ENCODE measurements at places on chromosomes 6 and 20.

GRCh38 chr6:148440877-148441453, 98.3 kb downstream of the SASH1 start:
- peak; percentile 94 for DNase-seq

- peak; percentile 6 for DNase-seq
Measured at GRCh38 chr6:89681983-89682564, 43.5 kb upstream of the LYRM2 start.

DNA sequence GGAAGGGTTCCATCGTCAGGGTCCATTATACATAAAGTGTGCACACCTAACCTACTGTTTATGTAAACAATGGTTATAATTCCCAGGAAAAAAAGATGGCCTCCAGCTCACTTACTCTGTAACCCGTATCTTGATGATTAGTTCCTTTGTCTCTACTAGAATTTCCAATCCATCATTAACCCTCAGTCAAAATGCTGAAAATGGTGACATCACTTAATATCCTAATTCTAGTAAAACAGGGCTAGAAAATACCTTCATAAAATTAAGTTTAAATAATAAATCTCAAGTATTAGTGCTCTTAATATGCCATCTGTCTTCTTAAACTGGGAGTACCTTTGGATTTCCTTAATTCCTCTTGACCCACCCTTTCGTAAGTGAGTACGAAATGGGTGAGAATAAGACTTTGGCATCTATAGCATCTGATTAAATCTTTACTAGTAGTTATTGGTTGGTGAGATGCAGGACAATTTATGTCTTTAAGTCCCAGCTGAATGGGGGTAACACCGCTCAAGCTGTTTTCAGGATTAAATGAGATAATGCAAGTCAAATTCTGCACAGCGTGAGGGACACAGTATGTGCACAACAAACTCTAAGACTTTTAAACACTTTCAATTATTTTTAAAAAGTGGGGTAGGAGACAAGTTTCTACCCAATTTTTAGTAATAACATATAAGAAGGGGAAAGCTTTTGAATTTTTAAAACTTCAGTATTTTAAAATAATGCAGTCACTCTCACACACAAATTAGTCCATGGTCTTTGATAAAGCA, 1.6 kb downstream of the HMGN3 start:
- no peak for DNase-seq

- no peak for DNase-seq
Measured at GRCh38 chr20:19937218-19937617, 79.9 kb upstream of the NAA20 start.

DNA sequence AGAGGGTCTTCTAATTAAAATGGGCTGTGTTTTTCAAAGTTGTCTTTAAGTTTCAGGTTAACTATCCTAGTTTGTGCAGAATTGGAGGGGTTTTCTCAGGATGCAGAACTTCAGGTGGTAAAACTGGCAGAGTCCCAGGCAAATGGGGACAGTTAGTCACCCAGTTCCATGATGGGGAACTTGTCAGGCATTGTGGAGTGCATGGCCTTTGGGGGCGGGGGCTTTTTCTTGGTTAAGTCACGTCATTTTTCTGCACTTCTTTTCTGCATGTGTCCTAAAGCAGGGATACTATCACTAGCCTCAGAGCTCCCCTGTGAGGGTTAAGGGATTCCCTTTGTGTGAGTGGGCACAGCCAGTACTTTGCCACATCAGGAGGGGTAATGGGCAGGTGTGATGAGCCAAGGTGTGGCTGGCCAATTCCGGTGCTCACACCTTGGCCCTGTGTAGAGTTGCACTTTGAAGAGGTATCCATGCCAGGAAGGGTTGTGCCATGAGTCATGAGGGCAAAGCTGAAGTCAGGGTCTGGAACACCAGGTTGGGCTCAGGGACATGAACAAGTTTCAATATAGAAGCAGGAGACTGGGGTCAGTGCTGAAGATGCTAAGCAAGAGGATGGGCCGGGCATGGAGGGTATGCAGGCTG, 126.0 kb upstream of the RREB1 start:
- DNase-seq = no peak

- DNase-seq = no peak
Measured at GRCh38 chr6:3388786-3389185, 68.1 kb downstream of the SLC22A23 start.

- DNase-seq = peak; percentile 9
Measured at GRCh38 chr20:5073660-5074231, 46.0 kb downstream of the PCNA start.

DNA sequence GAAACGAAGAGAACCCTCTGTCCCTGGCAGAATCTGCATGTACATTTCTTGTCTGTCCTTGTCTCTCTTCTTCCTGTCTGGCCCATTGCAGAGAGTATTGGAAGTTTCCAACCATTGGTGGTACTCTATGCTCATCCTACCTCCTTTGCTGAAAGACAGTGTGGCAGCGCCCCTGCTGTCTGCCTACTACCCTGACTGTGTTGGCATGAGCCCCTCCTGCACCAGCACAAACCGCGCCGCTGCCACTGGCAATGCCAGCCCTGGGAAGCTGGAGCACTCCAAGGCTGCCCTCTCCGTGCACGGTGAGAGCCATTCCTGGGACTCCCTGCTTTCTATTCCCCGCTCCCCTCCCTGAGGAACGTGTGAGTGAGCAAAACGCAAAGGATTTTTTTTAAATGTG, 32.5 kb downstream of the KDM1B start:
- no peak for DNase-seq

DNA sequence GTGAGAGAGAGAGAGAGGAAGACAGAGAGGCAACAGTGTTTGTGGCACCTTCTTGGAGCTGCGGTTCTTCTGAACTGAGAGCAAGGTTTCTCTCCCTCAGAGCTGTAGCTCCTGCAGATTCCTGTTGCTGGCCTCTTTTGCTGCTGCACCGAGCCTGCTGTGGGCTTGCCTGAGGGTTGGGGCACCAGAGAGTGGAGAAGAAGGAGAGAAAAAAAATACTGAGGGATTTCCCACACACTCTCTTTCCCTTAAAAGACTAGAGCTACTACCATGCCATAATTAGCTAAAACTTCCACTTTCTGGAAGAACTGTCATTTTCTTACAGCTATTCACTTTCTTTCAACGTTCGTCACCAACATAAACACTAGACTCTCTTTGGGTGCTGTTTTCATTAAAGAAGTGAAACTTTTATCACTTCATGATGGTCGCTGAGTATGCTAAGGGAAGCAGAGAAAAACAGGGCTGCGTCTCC, 18.2 kb upstream of the ECI2 start:
- DNase-seq = no peak
